ENCODE measurements at places on chromosomes 11 and 22. TPM values are rescaled to one million over a fixed set of nuclear protein-coding genes. Genes with fewer than 3 reads are reported as not detected.

Gene CCDC134
- not detected for total RNA-seq

Gene PHF21B
- total RNA-seq, result not detected

Gene APOA5
- total RNA-seq, result not detected

Gene GTF2H1
- total RNA-seq, result 147 TPM

Gene ARSA
- 81.2 TPM for total RNA-seq

Gene CREB3L1
- total RNA-seq, result 50.7 TPM

Gene MGAT3
- 2.9 TPM for total RNA-seq

Gene MB
- total RNA-seq, result 9.0 TPM

Gene ACR
- not detected for total RNA-seq

Gene BDNF
- total RNA-seq, result not detected
